ENCODE measurements at places on chromosomes 7 and 10. TPM values are rescaled to one million over a fixed set of nuclear protein-coding genes. Genes with fewer than 3 reads are reported as not detected.
A peak's percentile ranks its signal among the peaks of the same experiment; 100 is the strongest.

GRCh38 chr10:101535949-101536348 lies 52.1 kb downstream of the POLL start:
- H3K4me1 ChIP-seq, result peaks cover 14% of the 10 kb centered on the region
- H3K4me3 ChIP-seq, result no peak overlapping the region
- H3K27me3 ChIP-seq, result no peaks in the 10 kb centered on the region
- H3K27ac ChIP-seq, result no peak overlapping the region
- DNase-seq, result no peak

GRCh38 chr7:127578036-127578684 lies 7.2 kb downstream of the GCC1 start:
- no peaks in the 10 kb centered on the region for H3K4me1 ChIP-seq
- no peak overlapping the region for H3K27ac ChIP-seq
- no peak for DNase-seq
- peaks cover 18% of the 10 kb centered on the region for H3K36me3 ChIP-seq
- no peaks in the 10 kb centered on the region for H3K27me3 ChIP-seq

DNA sequence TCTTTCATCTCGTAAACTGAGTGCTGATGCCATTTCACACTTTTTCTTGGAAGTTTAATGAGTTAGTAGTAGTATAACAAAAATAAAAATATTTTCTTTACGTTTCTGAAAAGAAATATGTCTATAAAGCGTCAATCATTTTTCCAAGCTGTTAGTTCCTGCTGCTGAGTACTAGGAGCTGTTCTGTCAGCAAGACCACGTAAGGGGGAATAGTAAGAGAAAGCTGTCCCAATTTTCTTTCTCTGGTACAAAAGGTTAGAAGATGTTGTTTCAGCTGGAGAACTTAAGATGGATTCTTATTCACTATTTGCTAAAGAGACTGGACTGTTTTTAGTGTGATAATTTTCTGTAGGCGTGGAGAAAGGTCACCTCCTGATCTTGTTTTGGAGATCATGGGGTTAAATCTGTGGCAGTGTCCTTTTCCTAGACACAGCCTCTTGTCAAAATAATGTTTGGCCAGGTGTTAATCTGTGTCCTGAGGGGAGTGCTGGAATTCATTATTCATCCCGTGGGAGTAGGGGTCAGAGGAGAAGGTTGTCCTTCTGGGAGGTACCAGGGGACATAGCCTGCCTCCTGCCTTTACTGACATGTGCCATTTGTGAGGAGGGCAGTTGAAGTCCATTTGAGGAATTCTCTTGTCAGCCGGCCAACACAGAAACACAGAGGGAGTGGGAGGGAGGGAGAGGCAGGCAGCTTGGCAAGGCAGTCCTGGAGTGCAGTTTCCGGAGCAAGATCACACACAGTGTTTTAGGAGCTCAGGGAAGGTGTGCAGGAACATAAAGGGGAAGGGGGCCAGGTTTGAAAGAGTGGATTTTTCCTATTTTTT lies 368.7 kb downstream of the AUTS2 start:
- H3K4me1 ChIP-seq, result peaks cover 20% of the 10 kb centered on the region
- H3K27me3 ChIP-seq, result no peaks in the 10 kb centered on the region
- peak; percentile 72 for DNase-seq
- H3K4me3 ChIP-seq, result no peak overlapping the region
- no peaks in the 10 kb centered on the region for H3K36me3 ChIP-seq

AKR1C4 gene
- not detected for total RNA-seq

KIAA1549 gene
- total RNA-seq, result 12.5 TPM

DNA sequence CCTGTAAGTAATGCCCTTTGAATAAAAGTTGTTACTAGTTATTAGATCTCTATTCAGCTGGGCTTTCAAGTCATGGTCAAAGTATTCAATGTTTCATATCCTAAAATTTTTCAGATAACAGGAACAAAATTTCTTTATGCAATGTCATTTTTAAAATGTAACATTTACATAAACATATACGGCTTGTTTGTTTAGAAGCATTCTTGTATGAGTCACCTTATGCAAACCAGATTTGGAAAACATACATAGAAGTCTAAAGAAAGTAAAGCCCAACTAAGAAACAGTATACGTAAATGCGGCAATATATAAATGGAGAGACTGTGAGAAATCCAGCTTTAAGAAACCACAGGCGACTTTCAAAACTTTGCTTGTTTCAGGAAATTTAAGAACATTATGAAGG lies 10.5 kb downstream of the TMEM168 start:
- H3K4me1 ChIP-seq, result no peaks in the 10 kb centered on the region
- H3K27ac ChIP-seq, result no peak overlapping the region
- no peaks in the 10 kb centered on the region for H3K27me3 ChIP-seq

GRCh38 chr7:78002021-78002420 lies 203.4 kb downstream of the PHTF2 start:
- no peaks in the 10 kb centered on the region for H3K27me3 ChIP-seq
- H3K4me1 ChIP-seq, result no peaks in the 10 kb centered on the region
- DNase-seq, result no peak

DNA sequence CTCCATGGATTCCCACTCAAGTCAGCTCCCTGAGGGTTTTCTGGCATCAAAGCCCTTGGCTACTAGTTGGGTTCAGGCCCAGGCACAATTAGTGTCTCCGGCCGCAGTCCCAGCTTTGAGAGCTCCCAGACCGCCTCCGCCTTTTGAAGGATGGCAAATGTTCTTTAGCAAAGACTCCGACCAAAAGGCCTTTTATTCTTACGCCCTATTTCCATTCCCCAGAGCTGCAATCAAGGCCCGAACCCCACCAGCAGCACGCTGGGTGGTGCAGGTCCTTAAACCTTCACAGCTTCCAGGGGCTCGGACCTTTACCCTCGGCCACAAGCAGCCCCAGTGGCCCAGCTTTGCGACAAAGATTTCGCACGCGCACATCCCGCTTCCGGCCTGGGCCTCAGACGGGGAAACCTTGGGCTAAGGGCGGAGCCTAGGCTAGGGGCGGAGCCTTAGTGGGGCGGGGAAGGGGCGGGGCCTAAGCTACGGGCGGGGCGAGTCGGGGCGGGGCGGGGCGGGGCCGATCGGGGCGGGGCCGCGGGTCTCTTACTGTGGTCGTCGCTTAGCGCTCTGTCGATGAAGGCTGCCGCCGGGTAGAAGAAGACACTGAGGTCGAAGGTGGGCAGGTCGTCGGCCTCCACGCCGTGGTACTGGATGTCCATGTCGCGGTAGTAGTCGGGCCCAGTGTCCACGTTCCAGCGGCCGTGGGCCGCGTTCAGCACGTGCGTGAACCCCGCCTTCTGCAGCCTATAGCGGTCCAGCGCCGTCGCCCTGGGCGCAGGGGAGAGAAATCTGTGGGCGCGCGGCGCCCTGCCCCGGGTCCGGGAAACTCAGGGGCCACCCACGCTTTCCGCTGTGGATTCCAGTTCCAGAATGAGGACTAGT lies 68.0 kb upstream of the SAMD8 start:
- H3K27me3 ChIP-seq, result no peaks in the 10 kb centered on the region
- no peak overlapping the region for H3K4me3 ChIP-seq
- H3K27ac ChIP-seq, result no peak overlapping the region
- no peak for DNase-seq

DNA sequence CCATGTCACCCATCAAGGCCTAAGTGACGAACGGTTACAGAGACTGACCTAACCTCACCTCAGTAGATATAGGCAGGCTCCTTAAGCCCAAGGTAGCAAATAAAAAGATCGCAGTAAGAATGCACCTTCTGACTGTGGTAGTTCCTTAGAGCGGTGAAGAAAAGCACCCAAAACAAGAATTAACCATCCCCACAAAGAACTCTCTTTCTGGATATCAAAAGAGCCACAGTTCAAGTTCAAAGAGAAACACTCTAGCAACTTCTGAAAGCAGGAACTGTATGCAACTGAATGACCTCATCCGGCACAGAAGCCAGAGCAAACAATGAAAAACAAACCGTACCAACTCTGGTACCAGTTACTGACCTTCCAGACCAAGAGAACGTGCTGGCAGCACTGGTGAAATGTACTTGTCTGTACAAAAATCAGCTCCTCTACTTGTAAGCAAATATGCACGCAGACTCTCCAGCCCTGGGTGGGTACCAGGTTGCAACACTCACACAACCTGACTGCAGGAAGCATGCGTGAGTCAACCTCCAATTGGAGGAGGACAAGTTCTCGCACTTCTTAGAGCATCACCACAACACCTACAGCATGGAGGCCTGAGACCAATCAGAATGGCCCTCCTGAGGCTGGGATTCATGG lies 202.7 kb downstream of the FAM107B start:
- DNase-seq, result no peak
- no peaks in the 10 kb centered on the region for H3K36me3 ChIP-seq
- no peaks in the 10 kb centered on the region for H3K4me1 ChIP-seq
- H3K27ac ChIP-seq, result no peak overlapping the region
- no peaks in the 10 kb centered on the region for H3K27me3 ChIP-seq

GRCh38 chr10:11489591-11489990 lies 121.9 kb downstream of the USP6NL start:
- no peaks in the 10 kb centered on the region for H3K4me1 ChIP-seq
- no peak overlapping the region for H3K27ac ChIP-seq

DNA sequence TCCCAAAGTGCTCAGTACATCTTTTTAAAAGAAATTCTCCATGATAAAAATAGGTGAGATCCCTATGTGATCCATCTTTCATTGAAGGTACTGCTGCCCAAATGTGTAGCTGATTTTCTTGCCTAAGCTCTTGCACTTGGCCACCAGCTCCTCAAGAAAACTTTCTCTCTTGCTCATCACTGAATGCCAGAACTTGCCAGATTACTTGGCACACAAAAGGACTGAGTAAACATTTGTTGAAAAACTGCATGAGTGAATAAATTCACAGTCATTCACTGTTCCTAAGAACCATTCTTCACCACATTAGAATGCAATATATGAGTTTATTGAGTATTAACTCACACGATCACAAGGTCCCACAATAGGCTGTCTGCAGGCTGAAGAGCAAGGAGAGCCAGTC lies 99.9 kb downstream of the TRIL start:
- no peak overlapping the region for H3K4me3 ChIP-seq
- no peaks in the 10 kb centered on the region for H3K27me3 ChIP-seq
- no peak overlapping the region for H3K27ac ChIP-seq
- H3K36me3 ChIP-seq, result no peaks in the 10 kb centered on the region
- DNase-seq, result no peak

TBXAS1 gene
- 3.2 TPM for total RNA-seq

GRCh38 chr7:109545686-109546085 lies 976.0 kb downstream of the DNAJB9 start:
- no peak overlapping the region for H3K4me3 ChIP-seq
- H3K36me3 ChIP-seq, result no peaks in the 10 kb centered on the region
- H3K4me1 ChIP-seq, result no peaks in the 10 kb centered on the region
- H3K27me3 ChIP-seq, result no peaks in the 10 kb centered on the region

GRCh38 chr10:133366751-133367150 lies 6.4 kb downstream of the ECHS1 start:
- no peaks in the 10 kb centered on the region for H3K4me1 ChIP-seq
- peaks cover 3% of the 10 kb centered on the region for H3K36me3 ChIP-seq

- peak within 1 kb of the TSS; percentile 98 for H3K27ac ChIP-seq
- peak; percentile 99 for DNase-seq
- no peaks in the 10 kb centered on the region for H3K27me3 ChIP-seq
- peaks cover 9% of the 10 kb centered on the region for H3K4me1 ChIP-seq
- H3K4me3 ChIP-seq, result peak within 1 kb of the TSS; percentile 75
Observed at GRCh38 chr10:74150990-74151878, at the start of gene ADK. TSS of gene ADK (plus strand) at chr10:74151221. CDS start at chr10:74151279, 58 bp downstream.

VCL gene
- total RNA-seq, result 45.5 TPM

- no peaks in the 10 kb centered on the region for H3K4me1 ChIP-seq
- DNase-seq, result no peak
- H3K27ac ChIP-seq, result no peak overlapping the region
- H3K27me3 ChIP-seq, result no peaks in the 10 kb centered on the region
Observed at GRCh38 chr10:54905578-54906192, 104.7 kb upstream of the PCDH15 start.

GRCh38 chr7:18570441-18570840 lies 74.9 kb downstream of the HDAC9 start:
- H3K27me3 ChIP-seq, result no peaks in the 10 kb centered on the region
- H3K4me1 ChIP-seq, result no peaks in the 10 kb centered on the region
- H3K4me3 ChIP-seq, result no peak overlapping the region
- no peaks in the 10 kb centered on the region for H3K36me3 ChIP-seq
- no peak overlapping the region for H3K27ac ChIP-seq
- DNase-seq, result no peak

- peak; percentile 38 for DNase-seq
- H3K27me3 ChIP-seq, result no peaks in the 10 kb centered on the region
- peak overlapping the region; percentile 90 for H3K27ac ChIP-seq
- peak overlapping the region; percentile 70 for H3K4me3 ChIP-seq
- H3K4me1 ChIP-seq, result peaks cover 27% of the 10 kb centered on the region
Observed at GRCh38 chr10:24209432-24209771, 464 bp downstream of the KIAA1217 start.

DNA sequence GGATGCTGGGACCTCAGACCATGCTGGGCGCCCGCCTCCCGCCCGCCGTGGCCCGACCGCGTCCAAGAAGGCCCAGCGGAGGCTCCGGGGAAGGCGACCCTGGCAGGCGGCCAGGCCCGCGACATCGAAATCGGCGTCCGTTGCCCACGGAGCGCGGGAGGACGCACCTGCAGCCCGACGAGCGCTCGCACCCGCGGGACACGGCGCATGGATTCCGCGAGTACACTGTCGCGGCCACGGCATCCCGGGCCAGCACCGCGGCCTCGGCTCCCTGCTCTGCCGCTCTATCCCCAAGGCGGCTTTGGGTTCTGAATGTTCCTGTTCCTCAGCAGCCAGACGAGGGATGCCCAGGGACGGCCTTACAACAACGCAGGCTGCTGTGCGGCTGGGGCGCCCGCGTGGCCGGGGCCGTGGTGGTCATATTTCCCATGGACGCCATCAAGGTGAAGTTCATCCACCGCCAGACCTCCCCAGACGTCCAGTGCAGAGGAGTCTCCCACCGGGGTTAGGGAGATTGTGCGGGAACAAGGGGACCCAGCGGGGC lies 67.5 kb upstream of the ZNF722 start:
- no peaks in the 10 kb centered on the region for H3K4me1 ChIP-seq
- no peak overlapping the region for H3K27ac ChIP-seq

DNA sequence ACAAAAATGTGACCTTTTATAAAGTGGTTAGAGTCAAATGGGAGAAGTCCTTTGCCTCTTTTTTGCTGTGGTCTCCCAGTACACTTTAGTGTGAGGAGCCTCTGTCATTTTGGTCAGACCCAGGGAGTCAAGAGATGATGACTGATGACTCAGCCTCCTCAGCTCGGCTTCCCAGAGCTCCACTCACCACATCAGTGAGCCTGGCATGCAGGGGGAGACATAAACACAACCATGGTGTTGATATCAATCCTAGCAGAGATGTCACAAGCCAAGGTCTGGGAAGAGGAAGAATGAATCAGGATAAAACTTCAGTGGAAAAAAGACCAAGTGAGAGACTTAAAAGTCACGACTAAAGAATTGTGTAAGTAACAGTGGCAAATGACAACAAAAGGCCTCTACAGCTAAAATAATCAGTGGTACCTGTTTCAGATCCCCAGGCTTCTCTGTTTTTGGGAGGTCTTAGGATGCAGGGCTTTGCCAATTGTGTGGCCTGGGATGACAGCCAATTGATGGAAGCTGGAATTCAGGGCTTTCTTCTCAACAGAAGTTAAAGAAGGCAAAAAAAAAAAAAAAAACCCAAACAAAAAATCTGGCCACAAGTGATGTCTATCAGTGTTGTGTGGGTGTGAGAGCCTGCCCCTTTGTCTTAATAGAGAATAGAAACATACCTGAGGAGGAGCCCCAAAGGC lies 50.2 kb downstream of the TFAM start:
- peak; percentile 71 for DNase-seq
- no peak overlapping the region for H3K4me3 ChIP-seq
- H3K27ac ChIP-seq, result no peak overlapping the region
- no peaks in the 10 kb centered on the region for H3K36me3 ChIP-seq
- H3K4me1 ChIP-seq, result peaks cover 13% of the 10 kb centered on the region
